Hematopoietic multipotent progenitor cell (in vitro differentiated cells): ENCODE measurements at places on chromosomes 13 and 19.

DNA sequence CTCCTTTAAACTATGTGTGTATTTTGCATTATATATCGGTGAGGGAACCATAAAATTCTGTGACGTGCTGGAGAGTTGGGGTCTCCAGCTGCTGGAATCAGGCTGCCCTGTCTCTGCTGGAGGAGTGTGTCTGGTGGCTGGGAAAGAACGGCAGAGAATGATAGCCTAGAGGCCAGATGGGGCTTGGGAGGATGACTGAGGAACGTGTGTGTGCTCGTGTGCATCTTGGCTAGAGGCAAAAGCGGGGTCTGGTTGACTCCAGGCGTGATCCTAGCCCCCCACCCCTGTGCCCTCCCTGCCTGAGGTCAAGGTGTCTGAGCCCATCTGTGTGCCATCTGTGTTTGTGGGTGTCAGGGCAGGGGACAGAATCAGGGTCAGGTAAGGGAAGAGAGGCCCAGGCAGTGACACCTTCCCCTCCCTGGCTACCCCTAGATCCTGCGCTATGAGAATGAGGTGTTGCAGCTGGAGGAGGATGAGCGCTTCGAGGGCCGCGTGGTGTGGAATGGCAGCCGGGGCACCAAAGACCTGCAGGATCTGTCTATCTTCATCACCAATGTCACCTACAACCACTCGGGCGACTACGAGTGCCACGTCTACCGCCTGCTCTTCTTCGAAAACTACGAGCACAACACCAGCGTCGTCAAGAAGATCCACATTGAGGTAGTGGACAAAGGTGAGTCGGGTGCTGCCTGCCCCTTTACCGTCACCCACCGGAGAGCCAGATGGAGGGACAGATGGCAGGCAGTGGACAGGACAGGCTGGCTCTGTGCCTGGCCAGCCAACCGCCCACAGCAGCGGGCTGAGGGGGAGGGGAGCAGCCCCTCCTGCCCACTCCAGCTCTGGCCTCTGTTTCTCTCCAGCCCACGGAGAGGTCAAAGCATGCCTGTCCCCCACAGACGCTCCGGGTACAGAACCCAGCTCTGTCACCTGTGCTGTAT is 3.1 kb downstream of the SCN1B start:
- no peak for DNase-seq

DNA sequence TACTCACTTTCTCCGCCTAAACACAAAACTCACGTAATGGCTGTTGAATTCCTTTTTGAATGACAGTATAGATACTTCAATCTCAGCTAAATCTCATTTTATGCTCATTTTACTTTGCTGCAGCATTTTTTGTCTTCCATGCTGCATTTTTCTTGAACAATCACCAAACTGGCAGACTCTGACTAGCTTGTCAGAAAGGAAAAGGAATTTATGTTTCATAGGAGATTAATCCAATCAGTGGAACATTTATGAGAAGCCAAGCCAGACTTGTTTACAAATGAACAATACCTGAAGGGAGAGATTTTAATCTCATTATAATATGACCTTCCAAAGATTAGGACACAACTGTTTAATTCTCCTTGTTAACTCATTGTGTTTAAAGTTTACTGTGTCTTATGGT is 1044.3 kb downstream of the DIAPH3 start:
- no peak for DNase-seq

DNA sequence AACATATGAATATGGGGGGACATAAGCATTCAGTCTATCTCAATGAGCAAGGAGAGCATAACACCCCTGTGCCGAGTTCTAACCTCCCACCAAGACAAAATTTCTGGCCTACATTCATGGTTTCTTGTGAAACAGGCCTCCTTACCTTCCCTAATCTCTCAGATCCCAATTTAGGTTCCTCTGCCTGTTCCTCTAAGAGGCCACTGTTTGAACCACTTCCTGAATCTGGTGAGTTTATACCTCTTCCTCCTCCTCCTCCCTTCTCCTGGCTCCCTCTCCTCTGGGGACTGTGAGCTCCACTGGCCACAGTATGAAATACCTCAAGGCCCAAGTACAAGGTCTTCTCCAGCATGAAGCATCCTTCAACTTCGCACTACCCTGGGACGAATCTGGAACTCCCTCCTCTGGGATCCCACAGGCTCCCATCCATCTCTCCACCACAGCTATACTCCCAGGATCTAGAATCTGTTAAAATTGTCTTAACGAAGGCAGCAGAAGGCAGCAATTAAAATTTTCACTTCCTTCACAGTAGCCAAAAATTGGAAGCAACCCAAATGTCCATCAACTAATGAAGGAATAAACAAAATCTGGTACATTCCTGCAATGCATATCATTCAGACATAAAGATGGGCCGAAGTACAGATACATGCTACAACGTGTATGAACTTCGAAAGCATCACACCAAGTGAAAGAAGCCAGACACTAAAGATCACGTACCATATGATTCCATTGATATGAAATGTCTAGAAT is 7.8 kb upstream of the SIGLECL1 start:
- DNase-seq = no peak

GRCh38 chr13:30163441-30163840 is 143.9 kb downstream of the KATNAL1 start:
- no peak for DNase-seq

GRCh38 chr13:41370736-41371135 is 59.7 kb downstream of the NAA16 start:
- DNase-seq = no peak

GRCh38 chr13:76024151-76024550 is 388.0 kb downstream of the LMO7 start:
- DNase-seq = no peak

DNA sequence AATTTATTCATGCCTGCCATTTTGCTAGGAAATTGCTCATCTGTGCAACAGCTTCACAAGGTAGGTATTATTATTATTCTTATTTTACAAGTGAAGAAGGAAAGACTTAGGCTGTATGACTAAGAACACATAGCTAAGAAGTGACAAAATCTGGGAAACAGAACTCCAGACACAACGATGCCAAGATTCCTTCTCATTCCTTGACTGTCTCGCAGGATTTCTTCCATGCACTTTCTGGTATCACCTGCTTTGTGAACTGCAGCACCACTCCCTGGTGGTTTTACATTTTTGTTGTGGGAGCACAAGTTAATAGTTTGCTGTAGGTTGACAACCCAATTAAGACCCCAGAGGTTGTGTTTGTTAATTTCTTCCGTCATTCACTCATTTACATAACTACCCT is 188.5 kb downstream of the LACC1 start:
- DNase-seq = no peak

- no peak for DNase-seq
Measured at GRCh38 chr13:110507678-110508381, 53.7 kb downstream of the RAB20 start.

DNA sequence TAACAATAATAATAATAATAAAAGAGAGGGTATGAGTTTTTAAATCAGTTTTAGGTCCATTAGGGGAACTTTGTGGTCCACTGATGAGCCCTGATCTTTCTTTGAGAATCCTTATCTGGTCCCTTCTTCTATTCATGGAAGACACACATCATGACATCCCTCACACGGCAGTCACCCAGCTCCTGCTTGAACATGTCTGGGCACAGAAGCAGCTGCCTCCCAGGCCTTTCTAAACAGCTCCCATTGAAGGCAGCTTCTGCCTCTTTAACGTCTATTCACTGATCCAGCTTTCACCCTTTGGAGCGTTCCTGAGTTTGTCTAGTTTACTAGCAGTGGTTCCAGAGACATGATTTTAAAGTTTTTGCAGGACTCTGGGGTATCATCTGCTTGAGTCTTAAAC is 42.6 kb upstream of the STK24 start:
- DNase-seq = no peak

GRCh38 chr13:77918391-77919245 is at the start of gene EDNRB:
Gene EDNRB (minus strand): TSS chr13:77918831. CDS start chr13:77918573, 258 bp downstream.
- no peak for DNase-seq

- no peak for DNase-seq
Measured at GRCh38 chr19:28705008-28705407, 507.9 kb downstream of the UQCRFS1 start.

DNA sequence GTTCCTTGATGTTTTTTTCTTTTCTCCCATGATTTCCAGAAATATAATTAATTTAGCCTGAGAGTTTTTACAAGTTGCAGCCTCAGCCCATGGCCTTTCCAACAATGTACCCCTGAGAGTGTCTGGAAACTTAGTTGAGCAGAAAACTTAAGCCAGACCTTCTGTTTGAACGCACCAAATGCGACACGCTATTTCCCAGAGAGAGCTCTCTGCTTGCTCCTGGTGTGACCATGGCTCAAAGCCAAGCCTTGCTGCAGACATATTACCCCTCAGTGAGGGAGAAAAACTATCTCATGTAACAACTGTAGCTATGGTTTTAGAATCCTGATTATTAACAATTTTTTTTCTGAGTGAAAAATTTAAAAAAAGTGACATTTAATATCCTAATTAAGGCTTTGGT is 1204.5 kb upstream of the SLC10A2 start:
- DNase-seq = no peak

GRCh38 chr19:13783565-13784500 is 9.6 kb downstream of the C19orf53 start:
- DNase-seq = no peak

- DNase-seq = no peak
Measured at GRCh38 chr13:101265934-101266333, 150.4 kb downstream of the NALCN start.

- no peak for DNase-seq
Measured at GRCh38 chr19:50875795-50876422, 2.7 kb downstream of the KLK2 start.

DNA sequence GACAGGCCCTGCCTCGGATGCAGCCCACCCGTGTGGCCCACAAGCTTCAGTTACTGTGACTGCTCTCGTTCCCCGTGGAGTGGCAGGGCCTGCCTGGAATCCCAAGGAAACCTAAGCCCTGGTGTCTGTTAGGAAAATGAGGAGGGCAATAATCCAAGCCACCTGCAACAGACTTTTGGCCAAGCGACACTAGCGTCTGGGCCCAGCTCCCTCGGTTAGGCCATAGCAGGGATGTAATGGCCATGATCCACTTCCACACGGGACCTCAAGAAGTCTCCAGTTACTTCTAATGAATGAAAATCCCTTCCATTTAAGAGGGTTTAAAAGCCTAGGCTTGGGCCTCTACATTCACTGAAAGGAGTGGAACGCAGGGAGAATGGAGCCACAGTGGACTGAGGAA is 8.9 kb downstream of the ZC3H4 start:
- DNase-seq = no peak

- DNase-seq = no peak
Measured at GRCh38 chr13:104831831-104832230, 1703.6 kb downstream of the EFNB2 start.

DNA sequence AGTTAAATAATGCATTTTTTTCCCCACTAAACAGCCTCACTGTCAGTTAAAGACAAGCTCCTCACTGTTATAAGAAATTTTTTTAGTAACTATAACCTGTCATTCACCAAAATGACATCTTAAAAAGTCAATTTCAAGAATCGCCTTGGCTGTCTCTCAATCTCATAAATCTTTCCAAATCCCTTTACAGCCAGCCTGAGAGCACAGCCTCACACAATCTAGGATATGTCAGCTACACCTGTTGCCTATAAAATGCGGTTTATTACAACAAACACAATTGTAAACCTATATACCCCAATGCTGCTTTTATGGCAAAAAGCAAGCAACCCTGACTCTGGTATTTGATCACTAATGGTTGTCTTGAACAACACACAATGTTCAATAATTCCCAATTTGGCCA is 29.5 kb upstream of the FNDC3A start:
- no peak for DNase-seq

DNA sequence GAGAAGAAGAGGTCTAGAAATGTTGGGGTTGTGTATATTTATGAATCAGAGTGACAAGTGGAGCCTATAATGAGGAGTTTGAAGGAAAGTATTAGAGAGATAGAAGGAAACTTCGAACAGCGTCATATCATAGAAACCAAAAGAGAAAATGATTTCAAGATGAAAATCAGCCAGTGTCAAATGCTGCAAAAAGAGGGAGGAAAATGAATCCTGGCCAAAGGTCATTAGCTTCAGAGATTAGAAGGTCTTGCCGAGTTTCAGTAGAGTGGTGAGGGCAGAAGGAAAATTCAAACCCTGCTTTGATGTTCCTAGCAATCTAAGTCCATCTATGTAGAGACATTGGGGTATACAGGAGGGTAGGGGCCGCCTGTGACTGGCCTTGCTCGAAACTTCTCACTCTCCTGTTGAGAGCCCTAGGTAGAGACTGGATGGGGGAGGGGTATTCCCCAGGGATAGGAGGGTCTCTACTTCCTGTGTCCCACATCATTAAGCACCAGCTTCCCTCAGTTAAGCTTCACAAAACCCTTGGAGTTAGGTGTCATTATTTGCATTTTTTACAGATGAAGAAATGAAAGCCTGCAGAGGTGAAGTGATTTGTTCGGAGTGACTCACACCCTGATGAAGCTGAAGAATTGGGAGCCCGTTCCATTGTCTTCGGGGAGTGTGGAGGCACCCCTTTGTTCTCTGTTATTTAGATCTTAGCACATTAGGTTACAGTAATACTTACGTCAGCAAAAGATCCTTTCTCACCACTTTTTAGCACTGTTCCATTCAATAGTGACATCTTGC is 62.8 kb downstream of the FGF9 start:
- no peak for DNase-seq

DNA sequence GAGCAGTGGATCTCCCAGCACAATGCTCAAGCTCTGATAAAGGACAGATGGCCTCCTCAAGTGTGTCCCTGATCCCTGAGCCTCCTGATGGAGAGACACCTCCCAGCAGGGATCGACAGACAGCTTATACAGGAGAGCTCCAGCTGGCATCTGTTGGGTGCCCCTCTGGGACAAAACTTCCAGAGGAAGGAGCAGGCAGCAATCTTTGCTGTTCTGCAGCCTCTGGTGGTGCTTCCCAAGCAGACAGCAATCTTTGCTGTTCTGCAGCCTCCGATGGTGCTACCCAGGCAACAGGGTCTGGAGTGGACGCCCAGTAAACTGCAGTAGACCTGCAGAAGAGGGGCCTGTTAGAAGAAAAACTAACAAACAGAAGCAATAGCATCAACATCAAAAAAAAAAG is 349.3 kb upstream of the SPRY2 start:
- DNase-seq = no peak

GRCh38 chr19:2064395-2064787 is 13.3 kb upstream of the MKNK2 start:
- DNase-seq = no peak
